ENCODE measurements at places on chromosomes 11 and 22.

DNA sequence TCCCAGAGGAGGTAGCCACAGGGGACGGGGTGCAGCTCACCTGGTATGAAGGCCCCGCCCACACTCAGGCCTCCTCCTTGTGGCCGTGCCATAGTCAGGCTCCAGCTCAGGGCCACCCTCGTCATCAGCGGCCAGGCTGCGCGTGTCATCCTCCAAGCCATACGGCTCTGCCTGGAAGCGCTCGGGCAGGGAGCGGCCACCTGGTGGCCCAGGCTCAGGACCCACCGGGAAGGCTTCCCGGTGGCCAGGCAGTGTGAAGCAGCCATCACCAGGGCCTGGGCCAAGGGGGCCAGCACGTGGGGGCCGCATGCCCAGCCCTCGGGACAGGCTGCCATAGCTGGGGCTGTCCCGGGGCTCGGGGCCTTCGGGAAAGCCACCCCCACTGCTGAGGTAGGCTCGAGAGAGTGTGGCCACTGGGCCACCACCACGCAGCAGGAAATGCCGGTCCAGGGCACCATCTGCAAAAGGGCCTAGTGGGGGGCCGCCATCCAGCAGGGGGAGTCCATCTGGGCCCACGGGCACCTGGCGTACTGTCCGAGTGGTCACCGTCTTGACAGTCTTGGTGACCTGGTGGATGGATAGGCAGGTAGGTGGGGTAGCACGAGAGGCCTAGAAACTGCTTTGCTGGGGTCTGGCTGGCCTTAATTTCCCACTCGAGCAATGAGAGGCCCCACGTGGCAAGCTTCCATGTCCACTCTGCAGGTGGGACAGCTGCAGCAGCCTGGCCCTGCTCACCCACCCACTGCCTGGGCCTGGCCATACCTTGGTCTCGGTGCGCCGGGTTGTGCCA is 35.3 kb downstream of the ARVCF start:
- no peak for DNase-seq

- peak; percentile 49 for DNase-seq
Observed at GRCh38 chr11:74702383-74703007, 28.7 kb downstream of the CHRDL2 start.

DNA sequence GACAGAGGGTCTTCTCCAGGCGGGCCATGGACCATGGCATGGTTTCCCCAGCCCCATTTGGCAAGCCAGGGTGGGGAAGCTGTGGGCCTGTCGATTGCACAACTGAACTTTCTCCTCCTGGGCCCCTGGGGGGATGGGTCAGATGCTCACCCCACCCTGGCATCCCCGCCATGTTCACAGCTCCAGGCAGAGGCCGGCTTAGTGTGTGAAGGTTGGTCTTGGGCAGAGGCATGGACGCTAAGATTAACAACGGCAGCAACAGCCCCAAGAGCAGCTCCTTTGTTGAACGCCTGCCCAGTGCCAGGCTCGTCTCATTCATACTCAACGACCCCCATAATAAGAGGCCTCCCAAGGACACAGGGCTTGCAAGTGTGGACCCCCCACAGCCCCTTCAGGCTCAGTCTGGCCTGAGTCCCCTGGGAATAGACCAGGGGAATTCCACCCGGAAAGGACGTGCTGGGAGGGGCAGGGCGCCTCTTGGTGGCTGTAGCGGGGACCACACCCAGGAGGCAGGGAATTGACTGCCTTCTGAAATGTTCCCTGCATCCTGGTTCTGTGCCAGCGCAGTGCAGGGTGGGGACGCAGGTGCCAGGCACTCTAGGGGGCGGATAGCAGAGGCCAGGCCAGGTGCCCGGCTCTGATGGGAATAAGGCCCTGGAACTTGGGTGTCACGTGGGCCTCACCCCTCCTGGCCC is 8.3 kb downstream of the TSPO start:
- no peak for DNase-seq

GRCh38 chr11:122140500-122140899 is 24.5 kb upstream of the BLID start:
- DNase-seq, result no peak

DNA sequence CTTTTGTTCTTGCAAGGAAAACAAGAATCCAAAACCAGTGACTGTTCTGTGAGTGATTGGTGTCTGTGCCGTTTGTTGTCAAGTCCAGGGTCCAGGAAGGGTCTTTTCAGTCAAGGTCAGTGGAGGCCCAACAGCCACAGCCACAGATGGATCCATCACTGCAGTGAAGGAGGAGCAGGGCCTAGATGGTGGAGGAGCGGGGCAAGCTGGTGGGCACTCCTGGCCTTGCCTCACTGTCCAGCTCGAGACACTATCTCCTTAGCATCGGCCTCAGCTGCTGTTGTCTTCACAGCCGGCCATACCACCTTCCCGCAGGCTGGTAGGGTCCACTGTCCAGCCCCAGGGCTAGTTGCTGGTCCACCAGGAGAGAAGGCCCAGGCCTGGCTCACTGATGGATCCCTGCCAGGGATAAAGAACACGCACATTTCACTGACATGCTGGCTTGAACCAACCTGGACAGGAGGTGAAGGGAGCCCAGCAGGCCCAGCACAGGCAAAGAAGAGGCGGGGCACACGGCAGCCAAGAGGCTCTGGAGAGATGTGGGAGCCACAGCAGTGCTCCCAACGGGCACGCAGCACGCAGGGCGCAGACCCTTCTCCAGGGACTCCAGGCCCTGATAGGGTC is 15.2 kb downstream of the POLR3H start:
- DNase-seq, result no peak

DNA sequence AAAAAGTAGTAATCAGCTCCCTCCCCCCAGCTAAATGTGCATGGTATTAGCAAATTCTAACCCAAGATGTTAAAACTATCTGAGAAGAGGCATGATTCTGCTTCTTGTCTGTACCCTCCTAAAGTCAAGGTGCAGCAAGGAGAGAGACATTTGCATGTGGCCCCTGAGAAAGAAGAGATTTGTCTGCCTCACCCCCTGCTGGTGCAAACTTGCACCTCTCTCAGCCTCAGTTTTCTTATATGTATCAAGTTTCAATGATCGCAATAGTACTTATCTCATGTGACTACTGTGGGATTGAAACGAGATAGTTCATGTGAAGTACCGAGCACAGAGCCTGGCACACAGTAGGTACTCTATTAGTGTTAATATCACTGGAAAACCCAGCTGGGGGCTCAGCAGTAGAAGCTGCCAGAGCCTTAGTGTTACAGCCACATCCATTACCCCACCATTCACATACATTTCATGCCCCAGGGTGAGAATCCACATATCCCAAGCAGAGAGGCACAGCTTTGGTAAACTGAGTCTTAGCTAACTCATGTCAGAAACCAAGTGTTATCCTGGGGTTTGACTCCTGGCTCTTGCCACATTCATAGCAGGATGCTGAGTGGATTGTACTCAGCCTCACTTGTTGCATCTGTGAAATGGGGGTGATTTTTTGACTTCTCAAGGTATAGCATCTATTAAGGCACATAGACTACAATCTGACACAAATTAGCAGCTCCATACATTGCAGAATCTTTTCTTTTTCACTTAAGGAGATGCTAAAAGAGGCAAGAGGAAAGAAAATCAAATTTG is 24.9 kb downstream of the CD44 start:
- DNase-seq, result no peak

GRCh38 chr11:95568281-95568680 is 221.3 kb downstream of the FAM76B start:
- DNase-seq, result no peak

GRCh38 chr22:19482297-19482696 is 2.6 kb downstream of the CDC45 start:
- DNase-seq, result no peak

GRCh38 chr22:44707752-44708151 is 5.7 kb downstream of the PRR5 start:
- DNase-seq, result no peak

DNA sequence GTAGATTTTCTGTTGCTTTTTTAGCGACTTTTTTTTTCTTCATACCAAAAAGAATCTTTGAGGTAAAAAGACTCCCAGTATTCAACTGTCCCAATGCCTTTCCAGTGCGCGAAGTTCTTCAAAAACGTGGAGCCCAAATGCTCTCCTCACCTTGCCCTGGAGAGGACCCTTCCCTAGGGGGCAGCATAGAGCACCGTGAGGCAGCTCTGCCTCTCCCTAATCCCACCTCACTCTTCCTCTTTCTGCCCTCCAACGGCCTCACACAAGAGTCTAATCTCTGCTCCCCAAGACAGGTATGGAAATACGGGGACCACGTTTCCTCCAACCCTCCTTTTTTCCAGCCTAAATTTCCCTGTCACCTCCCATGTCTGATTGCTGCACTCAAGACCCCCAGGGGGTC is 117.5 kb upstream of the ALX4 start:
- no peak for DNase-seq

DNA sequence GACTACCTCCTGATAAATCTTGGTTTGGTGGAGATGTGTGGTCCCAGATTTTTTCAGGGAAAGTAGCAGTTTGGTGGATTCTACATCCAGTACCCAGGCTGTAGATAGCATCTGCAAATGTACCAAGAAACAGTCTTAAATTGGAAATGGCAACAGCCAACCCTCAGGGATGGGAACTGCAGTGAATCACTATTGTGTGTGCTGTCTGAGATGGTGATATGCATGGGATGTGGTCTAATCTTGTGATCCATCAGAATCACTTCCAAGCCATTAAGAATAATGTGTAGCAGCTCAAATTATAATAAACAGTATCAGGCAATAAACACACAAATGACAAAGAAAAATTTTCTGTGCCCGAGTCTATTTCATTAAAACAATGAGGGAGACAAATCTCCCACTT is 3.4 kb downstream of the OLFML1 start:
- DNase-seq, result no peak

- DNase-seq, result no peak
Observed at GRCh38 chr11:35846874-35847273, 97.0 kb upstream of the LDLRAD3 start.

GRCh38 chr22:26481694-26482093 is 1.9 kb downstream of the HPS4 start:
- no peak for DNase-seq

- DNase-seq, result no peak
Observed at GRCh38 chr11:61800331-61801281, 7.9 kb downstream of the FEN1 start.

DNA sequence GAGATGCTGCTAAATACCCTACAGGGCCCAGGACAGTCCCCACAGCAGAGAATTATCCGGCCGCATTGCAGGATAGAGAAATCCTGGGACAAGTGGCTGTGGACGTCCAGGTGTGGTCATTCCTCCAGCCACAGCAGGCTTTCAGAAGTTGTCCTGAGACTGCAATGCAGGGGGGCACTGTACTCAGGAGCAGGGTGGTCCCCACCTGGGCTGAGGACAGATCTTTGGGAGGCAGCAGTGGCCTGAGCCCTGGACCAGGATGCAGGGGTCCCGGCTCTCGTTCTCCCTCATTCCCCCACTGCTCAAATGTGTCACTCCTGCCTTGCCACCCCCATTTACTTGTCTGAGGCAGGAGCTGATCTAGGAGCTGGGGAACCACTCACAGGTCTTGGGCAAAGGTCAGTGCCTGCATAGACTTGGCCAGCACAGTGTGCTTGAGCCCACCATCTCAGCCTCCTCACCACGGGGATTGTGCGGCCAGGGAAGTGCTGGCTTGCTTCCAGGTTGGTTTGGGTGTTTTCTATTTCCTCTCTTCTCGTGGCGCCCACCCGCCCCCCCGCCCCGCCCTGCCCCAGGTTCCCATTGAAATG is 15.3 kb downstream of the LINC01488 start:
- no peak for DNase-seq

DNA sequence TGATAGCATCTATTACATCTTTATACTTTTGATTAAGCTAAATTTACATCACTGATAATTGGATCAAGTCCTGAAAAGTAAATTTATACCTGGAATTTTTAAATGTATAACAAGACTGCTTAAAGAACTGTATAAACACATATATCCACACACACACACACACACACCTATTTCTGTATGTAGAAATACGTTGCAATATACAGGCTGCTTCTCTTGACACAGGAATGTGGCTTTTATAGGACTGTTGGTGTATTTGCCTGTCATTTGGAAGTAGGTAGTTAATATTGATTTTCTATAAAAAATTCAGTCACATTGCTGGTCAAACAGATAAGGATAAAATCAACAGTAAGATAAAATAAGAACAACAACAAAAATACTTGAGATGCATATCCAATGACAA is 708.5 kb upstream of the RAG2 start:
- DNase-seq, result no peak

DNA sequence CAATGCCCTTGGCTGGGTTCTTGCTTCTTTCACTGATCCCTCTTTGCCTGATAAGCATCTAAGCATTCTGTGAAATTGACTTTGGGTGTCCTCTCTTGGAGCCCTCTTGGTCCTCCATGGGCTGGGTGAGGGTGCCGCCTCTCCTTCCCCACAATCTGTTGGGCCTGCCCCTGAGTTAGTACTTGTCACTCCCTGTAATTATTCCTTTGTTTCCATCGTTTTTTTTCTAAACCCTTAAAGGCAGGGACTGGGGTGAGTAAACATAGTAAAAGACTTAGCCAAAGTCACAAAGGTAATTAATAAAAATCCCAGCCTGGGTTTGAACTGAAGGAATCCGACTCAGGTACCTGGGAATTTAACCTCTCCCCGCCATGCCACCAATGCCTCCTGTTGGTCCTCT is 188.1 kb downstream of the MYO18B start:
- DNase-seq, result no peak

GRCh38 chr22:28884747-28885350 is 1.5 kb downstream of the ZNRF3 start:
- no peak for DNase-seq

DNA sequence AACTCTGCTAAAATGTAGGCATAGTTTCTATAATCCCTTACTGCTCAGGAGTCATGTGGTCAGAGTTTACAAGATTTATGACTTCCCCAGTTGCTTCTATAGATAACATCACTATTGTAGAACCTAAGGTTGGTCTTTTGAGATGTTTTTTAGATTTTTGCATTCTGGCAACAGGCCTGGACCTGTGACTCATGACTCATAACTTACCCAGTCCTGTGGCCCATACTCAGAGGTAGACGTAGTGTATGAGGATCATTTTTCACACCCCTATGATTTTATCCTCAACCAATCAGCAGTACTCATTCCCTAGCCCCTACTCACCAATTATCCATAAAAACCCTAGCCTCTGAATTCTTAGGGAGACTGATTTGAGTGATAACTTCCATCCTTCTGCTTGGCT is 384.4 kb upstream of the DDI1 start:
- no peak for DNase-seq

GRCh38 chr22:49792107-49792506 is 35.6 kb downstream of the BRD1 start:
- no peak for DNase-seq

DNA sequence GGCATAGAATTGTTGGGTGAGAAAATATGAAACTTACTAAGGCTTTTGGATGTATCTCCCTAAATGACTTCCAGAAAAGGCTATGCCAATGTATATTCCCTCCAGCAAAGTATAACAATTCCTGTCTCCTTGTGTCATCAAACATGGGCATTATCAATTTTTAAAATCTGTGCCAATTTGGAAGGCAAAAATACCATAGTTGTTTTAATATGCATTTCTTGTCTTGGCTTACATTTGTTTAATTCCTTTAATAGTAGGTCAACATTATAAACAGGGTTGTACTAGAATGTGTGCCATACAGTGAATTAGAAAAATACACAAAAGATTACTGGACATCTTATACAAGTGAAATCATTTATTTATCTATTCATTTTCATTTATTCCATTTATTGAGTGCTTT is 41.6 kb downstream of the DCUN1D5 start:
- DNase-seq, result no peak

- DNase-seq, result no peak
Observed at GRCh38 chr22:20909543-20910303, 7.5 kb upstream of the CRKL start.
